ENCODE measurements at places on chromosomes 7 and 10.

GRCh38 chr10:124283215-124283948, 135.3 kb downstream of the OAT start:
- no peak for DNase-seq

DNA sequence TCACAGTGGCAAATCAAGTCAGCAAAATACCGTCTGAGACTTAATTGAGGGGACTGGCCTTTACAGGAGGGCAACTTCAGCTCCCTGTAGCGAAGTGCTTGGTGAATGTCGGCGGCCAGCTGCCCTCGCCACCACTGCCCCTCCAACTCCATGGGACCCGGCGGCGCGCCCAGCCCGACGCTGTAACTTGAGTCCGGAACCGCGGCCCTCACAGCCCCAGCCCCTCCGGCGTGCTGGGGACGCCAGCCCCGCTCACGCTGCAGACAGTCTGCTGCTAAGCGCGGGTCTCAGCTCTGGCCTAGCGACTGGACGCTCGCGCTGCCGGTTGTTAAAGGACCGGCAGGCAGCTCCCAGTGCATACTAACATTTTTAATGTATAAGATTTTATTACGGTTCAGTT, 113.4 kb upstream of the NUPR2 start:
- no peak for DNase-seq

- DNase-seq: no peak
Measured at GRCh38 chr7:140479739-140480084, 407 bp upstream of the MKRN1 start.

GRCh38 chr7:151232917-151233701, 826 bp downstream of the CHPF2 start:
- DNase-seq: peak; percentile 47

GRCh38 chr7:153443032-153443701, 609.0 kb upstream of the DPP6 start:
- DNase-seq: no peak

DNA sequence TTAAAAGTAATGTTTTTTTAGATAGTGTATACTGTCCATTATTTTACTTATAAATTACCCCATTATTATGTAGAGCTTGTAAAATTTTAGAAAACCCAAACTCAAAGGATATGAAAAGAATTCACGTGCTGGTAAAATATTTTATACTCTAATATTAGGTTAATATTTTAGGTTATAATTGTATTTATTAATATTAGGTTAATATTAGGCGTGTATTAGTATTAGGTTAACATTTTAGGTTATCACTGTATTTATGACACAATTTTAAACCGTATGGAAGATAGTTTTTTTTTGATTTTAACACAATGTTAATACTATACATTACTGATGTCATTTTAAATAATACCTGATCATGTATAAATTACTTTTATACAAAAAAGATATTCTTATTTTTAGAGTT, 48.5 kb downstream of the ARL4A start:
- no peak for DNase-seq

Data from COLO829 (cell line).